Eye (tissue), 1 donor: ENCODE measurements at places on chromosomes 2 and 18.

- DNase-seq = no peak
Measured at GRCh38 chr2:181250691-181251090, 206.5 kb upstream of the ITGA4 start.

GRCh38 chr2:169050476-169051240, 18.7 kb upstream of the DHRS9 start:
- DNase-seq = no peak

GRCh38 chr18:77119101-77119850, 13.3 kb downstream of the MBP start:
- DNase-seq = no peak

- no peak for DNase-seq
Measured at GRCh38 chr2:96391153-96391827, 55.7 kb downstream of the NCAPH start.

- no peak for DNase-seq
Measured at GRCh38 chr2:238493880-238494572, 67.3 kb downstream of the ASB1 start.
